ENCODE measurements at places on chromosomes 2 and 18.

DNA sequence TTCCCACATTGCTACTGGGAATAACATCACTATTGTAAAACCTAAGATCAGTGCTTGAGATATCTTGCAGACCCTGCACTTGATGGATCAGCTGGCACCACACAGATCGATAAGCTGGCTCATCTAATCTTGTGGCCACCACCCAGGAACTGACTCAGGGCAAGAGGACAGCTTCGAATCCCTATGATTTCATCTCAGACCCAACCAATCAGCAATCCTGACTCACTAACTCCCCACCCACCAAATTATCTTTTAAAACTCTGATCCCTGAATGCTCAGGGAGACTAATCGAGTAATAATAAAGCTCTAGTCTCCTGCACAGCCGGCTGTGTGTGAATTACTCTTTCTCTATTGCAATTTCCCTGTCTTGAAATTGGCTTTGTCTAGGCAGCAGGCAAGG is 11.3 kb upstream of the TEX44 start:
- DNase-seq: no peak

DNA sequence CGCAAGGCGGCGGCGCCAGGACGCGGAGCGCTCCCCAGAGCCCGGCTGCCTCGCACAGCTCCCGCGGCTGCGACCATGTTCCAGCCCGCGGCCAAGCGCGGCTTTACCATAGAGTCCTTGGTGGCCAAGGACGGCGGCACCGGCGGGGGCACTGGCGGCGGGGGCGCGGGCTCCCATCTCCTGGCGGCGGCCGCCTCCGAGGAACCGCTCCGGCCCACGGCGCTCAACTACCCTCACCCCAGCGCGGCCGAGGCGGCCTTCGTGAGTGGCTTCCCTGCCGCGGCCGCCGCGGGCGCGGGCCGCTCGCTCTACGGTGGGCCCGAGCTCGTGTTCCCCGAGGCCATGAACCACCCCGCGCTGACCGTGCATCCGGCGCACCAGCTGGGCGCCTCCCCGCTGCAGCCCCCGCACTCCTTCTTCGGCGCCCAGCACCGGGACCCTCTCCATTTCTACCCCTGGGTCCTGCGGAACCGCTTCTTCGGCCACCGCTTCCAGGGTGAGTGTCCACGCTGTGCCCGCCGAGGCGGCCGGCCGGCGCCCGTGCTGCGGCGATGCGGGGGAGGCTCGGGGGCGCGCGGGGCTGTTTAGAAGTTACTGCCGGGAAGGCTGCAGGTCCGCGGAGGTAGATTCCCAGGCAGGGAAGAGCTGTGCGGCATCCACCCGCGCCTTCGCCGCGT is 696 bp downstream of the EMX1 start:
- DNase-seq: no peak

DNA sequence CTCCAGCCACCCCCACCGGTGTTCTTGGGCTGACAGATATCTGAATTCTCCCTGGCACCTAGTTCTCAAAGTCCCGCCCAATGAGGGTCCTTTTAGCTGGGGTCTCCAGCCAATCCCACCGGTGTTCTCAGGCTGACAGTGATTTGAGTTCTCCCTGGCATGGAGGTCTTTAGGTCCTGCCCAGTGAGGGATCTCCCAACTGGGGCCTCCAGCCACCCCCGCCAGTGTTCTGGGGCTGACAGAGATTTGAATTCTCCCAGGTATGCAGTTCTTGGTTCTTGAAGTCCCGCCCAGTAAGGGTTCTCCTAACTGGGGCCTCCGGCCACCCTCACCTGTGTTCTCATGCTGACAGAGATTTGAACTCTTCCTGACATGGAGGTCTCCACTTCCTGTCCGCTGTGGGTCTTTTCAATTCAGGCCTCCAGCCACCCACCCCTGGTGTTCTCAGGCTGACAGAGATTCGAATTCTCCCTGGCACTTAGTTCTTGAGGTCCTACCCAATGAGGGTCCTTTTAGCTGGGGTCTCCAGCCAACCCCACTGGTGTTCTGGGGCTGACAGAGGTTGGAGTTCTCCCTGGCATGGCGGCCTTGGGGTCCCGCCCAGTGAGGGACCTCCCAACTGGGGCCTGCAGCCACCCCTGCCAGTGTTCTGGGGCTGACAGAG is 154.6 kb downstream of the ANKRD36 start:
- no peak for DNase-seq

DNA sequence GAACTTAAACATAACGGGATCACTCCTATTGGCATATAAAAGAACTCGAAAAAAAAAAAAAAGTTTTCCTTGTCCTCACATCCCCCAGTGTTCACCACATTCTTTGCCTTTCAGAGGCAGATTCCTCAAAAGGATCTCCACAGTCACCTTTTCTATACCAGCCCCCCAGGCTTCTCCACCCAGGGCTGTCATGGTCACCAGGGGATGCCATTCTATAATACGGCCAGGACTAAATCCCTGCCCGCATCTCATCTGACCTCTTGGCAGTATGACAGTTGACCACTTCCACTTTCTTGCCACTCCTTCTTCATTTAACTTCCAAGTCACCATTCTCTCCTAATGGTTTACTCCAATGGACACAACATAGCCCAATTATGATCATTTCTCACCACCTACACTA is 29.3 kb downstream of the SOS1 start:
- no peak for DNase-seq

DNA sequence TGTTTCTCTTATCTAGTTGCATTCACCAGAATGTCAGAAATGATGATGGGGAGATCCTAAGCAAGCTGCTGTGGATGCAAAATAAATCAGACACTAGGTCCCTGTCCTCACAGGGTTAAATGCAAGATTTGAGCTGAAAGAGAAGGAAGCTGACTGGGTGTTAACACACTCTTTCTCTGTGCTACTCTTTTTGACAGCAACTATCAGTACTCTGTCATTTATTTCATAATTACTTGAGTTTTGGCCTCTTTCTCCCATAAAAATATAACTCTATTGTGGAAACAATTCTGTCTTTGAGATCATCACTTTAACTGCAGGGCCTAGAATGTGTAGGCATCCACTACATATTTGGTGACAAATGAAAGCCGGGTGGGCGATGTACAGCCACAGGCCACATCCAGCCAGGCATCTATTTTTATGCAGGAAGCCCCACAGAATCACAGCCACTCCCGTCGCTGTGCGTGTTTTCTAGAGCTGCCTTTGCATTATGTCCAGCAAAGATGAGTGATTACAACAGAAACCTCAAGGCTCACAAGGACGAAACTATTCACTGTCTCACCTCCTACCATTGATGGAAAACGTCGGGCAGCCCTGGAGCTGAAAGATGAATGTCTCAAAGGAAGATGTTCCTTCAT is 849.0 kb downstream of the RNF144A start:
- peak; percentile 29 for DNase-seq

DNA sequence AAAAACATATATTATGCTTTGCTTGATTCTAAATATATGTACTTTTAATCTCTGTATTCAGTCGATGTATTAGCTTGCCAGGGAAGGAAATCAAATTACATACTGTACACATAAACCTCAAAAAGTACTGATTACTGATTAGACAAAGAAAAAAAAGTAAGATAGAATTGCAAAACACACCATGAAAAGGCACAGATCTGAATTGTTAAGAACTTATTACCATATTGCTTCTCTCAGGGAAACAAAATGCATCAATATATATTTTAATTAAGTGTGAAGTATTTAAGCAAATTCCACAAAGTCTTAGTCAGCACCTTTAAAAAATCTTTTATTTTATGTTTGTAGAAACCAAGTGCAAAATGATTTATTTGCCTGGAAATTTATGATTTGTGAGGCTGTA is 309.3 kb downstream of the RNF144A start:
- no peak for DNase-seq

DNA sequence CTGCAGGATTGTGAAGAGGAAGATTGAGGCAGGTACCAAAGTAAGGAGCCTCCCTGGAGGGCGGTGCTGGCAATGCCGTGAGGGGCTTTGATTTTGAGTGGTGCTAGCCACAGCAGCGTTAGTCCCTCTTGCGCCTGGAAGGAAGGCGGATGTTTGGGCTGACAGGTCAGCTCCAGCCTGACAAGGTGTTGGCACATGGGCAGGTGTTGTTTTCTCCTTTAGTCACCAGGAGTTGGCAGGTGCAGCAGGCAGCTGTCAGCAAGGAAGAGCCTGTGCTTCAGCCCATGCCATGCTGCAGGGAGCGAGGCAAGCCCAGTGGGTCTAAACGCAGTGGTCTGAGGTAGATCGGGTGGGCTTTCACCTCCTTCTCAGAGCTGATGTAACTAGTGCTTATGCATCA is 8.5 kb downstream of the SEC11C start:
- no peak for DNase-seq

DNA sequence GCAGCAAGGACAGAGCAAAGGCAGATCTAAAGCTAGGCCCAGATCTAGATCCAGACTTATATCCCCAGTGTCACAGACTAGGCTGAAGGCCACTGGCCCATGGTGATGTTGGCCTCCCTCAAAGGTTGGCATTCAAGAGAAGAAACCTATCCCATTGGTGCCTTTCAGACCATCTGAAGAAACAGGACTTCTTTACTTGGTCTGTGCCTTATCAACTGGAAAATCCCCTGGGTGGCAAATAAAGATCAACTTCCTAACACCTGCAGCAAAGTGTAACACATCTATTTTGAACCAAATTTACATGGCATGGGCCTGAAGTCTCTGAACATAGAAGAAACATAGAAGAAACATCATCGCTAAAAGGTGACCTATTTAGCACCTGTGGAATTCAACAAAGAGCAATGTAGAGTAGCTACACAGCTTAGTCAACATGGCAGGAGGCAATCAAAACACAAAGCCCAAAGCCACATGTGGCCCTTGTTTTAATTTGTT is 35.8 kb downstream of the METTL4 start:
- DNase-seq: no peak

GRCh38 chr2:126753501-126754212 is 97.7 kb downstream of the GYPC start:
- no peak for DNase-seq

Data from stimulated activated naive CD8-positive, alpha-beta T cell treated with anti-CD3 and anti-CD28 coated beads, Interleukin-15, Interleukin-2, amounts not matched to agents 100 U/mL and 50 U/mL, for 24 hours (primary cell).